ENCODE measurements at places on chromosomes 3 and 15.

GRCh38 chr3:11933529-11933928 lies 70.7 kb upstream of the SYN2 start:
- DNase-seq = no peak

GRCh38 chr3:157606011-157606851 lies 103.0 kb upstream of the VEPH1 start:
- peak; percentile 88 for DNase-seq

DNA sequence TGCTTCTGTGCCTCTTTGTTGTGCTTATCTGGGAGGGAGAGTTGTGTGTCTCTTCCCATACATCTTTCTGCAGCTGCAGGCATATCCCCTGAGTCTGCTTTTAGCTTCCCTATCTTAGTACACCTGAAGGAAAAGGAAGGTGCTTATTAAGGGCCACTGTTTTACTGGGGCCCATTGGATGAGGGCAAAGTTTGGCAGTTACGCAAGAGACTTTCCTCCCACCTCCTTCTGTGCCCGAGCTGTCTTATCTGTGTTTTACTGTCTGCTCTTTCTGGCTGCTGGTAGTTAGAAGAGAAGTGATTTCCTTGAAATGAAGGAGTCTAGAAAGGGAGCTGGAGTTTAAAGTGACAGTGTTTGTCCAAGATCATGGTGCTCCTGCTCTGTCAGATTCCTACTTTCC lies 66.5 kb downstream of the GABRG3 start:
- DNase-seq = no peak

DNA sequence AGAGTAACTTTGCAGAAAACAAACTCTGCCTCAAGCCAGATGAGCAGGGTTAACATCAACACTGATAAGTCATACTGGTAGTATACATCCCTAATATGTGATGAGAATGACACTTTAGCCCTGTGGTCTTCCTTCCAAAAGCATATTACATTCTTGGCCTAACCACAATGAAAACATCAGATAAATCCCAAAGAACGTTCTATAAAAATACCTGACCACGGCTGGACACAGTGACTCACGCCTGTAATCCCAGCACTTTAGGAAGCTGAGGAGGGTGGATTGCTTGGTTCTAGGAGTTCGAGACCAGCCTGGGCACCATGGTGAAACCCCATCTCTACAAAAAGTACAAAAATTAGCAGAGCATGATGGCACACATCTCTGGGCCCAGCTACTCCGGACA lies 4.7 kb downstream of the TMCC1 start:
- DNase-seq = no peak

GRCh38 chr15:78058401-78058935 lies 19.0 kb downstream of the TBC1D2B start:
- DNase-seq = no peak

- DNase-seq = peak; percentile 15
Observed at GRCh38 chr3:127820221-127820825, 2.0 kb downstream of the MGLL start.

DNA sequence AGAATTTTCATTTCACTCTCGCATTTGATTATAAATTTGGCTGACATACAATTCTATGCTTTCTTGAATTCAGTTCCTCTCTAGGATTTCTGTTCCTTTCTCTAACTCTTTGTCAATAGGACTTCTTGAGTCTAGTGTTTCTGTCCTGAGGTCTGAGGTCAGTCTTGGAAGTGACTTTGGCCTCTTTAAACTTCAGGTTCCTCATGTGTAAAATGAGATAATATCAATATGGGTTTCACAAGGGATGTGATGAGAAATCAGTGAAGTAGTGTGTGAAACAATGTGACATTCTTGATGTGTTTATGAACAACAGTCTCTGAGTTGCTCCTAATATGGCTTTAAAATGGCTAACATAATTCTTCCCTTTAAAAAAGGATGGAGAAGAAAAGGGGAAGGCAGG lies 92.2 kb downstream of the SV2B start:
- no peak for DNase-seq

- DNase-seq = no peak
Observed at GRCh38 chr3:102169915-102170479, 264.8 kb upstream of the ZPLD1 start.

GRCh38 chr3:155339052-155339451 lies 45.6 kb upstream of the STRIT1 start:
- DNase-seq = no peak

- no peak for DNase-seq
Observed at GRCh38 chr15:26065723-26066122, 202.6 kb upstream of the ATP10A start.

DNA sequence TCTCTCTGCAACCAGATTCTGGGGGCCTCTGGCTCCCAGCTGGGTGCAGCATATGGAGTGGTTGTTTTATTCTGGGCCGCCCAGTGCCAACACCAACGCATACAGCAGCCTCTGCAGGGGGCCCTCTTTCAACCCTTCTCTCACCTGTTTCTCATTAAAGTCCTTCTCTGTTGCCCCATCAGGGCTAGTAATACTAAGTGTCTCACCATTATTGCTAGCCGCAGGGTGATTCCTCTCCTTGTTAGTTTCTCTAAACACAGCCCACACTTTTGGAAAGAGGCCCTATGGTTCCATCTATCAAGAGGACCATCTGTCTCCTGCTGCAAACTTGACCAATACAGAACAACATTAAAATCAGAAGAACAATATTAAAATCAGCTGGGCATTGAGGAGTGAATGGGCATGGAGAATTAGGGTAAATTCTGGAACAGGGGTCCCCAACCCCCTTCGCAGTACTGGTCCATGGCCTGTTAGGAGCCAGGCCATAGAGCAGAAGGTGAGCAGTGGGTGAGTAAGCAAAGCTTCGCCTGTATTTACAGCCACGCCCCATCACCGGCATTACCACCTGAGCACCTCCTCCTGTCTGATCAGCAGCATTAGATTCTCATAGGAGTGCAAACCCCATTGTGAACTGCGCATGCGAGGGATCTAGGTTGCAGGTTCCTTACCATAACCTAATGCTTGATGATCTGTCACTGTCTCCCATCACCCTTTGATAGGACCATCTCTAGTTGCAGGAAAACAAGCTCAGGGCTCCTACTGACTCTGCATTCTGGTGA lies 36.5 kb downstream of the ALS2CL start:
- no peak for DNase-seq

Measured in WERI-Rb-1 (cell line).